Stimulated activated CD4-positive, alpha-beta T cell treated with anti-CD3 and anti-CD28 coated beads, Interleukin-1b, Interleukin-23, amount 100 ng/mL, for 1 hour (primary cell): ENCODE measurements at places on chromosomes 4 and X.

DNA sequence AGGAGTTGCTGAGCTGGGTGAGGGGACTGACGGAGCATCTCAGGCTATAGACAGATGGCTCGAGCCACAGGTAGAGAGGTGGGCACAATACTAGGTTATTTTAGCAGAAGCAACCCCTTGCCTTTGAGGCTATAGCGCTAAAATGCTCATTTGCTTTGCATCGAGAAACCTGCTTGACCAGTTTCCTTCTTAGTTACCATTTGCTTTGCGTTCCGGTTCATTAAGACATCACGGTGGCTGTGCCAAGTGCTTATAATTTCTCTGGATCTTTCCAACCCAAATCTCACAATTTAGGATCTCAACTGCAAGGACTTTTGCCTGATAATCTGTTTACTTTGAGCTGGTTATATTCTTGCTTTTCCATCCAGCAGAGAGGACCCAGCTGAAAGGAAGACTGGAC lies 40.8 kb downstream of the DLG3 start:
- no peak for DNase-seq

GRCh38 chr4:13240066-13240465 lies 244.1 kb downstream of the RAB28 start:
- no peak for DNase-seq

GRCh38 chr4:24858550-24858949 lies 54.3 kb downstream of the CCDC149 start:
- no peak for DNase-seq

- DNase-seq: no peak
Measured at GRCh38 chr4:100169491-100170485, 20.5 kb downstream of the DDIT4L start.

GRCh38 chr4:98955229-98955628 lies 26.3 kb upstream of the EIF4E start:
- DNase-seq: no peak

DNA sequence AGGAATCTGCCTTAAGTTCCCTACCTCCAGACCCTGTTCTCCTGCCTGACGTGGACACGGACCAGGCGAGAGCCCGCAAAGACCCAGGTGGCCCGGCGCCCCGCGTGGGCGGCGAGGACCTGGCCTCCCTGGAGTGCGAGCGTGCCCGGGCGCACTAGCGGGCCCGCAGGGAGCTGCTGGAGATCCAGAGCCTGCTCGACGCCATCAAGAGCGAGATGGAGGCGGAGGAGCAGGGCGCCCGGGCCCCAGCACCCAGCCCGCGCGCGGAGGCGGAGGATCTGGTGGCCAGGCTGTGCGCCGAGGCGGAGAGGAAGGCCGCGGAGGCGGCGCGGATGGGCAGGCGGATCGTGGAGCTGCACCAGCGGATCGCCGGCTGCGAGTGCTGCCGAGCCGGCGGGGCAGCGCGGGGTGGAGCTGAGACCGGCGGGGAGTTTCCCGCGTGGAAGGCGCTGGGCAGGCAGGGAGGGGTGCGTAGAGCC lies 18.2 kb downstream of the MRFAP1 start:
- peak; percentile 30 for DNase-seq

GRCh38 chrX:131812847-131813825 lies 210.0 kb upstream of the STK26 start:
- peak; percentile 37 for DNase-seq

DNA sequence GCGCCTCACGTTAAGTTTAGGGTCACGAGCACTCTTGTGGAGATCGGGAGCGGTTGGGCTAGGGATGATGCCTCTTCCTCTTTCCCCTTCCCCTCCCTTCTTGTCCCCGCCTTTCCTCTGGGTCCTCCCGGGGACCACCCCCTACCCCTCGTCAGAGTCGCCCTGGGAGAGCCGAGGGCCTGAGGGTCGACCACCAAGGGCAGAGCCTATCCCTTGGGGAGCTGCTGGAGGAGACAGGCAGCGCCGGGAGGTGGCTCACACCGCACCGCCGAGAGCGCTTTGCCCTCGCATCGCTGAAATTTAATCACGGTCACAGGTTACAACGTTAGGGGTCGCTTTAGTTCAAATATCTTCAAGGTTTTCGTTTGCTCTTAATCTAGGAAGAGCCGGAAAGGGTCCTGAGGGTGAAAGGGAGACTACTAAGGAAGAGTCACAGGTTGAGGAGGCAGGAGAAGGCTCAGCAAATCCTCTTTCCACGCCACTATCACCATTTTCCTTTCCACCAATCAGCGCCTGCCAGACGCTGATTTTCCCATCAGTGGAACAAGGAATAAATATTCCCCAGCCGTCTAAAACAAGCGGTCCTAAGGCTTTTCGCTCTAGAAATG lies 528 bp upstream of the SNCA start:
- DNase-seq: no peak

DNA sequence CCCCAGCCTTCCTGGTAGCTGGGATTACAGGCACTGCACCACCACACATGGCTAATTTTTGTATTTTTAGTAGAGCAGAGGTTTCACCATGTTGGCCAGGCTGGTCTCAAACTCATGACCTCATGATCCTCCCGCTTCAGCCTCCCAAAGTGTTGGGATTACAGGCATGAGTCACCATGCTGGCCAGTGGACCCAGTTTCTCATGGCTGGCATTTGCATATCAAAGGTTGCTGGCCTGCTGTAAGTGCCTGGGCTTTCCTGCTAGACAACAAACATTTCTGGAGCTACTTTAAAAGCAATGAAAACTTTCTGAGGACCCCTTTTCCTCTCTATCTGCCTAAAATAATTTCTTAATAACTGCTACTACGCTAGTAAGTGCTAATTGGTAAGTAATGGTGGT lies 228.2 kb downstream of the PCDH10 start:
- no peak for DNase-seq

GRCh38 chr4:148287111-148287510 lies 155.1 kb downstream of the NR3C2 start:
- no peak for DNase-seq

- DNase-seq: no peak
Measured at GRCh38 chr4:54945838-54946237, 179.6 kb downstream of the KDR start.

DNA sequence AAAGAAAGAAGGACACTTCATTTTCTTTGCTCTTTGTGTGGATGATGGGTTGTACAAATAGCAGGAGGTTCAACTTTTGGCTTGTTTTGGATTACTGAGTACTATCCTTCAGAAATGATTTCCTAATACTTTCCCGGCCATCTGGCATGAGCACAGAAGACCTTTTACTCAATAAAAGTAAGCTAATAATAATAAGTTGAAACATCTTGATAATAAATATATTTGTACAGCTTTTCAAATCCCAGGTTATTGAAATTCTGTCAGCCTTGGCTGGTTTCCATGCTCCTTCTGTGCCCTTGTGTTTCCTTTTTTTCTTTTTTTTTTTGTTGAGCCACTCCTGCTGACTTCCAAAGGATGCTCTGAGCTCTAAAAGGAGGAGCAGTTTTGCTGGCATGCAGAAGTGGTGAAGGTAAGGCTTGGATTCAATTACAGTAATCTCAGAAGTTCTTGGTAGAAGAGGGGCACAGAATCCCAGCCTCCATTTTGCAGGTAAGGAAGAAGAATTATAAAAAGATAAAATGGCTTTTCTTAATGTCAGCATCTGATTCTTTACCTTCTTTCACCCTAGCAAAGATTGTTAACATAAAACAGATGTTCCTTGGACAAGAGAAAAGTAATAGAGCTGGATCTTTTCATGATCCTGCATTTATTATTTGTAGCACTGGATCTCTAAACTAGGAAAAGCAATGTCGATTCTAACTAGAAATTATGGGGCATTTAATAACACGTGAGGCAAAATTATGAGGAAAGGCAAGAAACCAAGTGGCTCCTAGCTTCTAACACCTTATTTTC lies 31.9 kb downstream of the REPS2 start:
- no peak for DNase-seq

DNA sequence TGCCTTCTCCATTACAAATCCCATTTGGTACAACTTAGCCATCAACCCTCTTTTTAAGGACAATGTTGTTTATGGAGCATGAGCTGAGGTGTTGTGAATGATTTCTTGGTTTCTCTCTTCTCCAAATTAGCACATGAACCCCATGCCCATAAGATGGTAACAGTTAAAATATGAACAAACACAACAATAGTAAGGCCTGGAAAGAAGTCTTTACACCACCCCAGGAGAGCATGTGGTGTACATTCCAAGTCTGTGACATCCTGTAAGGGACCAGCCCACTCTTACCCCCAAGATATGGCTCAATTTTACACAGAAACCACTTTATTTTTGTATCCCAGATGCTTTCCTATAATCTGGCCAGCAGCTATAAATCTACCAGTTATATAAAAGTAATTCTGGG lies 226.1 kb downstream of the COX18 start:
- DNase-seq: no peak

- no peak for DNase-seq
Measured at GRCh38 chr4:123676071-123676889, 279.7 kb downstream of the SPRY1 start.

DNA sequence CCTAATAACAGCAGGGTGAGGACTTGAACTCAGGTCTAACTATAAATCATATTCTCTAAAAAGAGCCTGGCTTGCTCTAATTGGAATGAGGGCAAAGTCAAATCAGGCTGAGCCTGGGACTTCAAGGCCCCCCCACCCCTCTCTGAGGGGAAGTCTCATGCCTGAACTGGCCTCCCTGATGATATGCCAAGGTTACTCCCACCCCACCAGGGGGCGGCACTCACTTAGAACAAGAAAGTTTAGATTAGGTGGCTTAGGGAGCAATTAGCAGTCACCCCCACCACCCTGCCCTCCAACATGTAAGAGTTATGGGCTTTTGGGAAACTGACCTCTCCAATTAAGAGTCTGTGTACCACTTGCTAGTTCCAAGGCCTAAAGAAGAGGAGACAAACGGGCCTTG lies 2.7 kb downstream of the FOXO4 start:
- DNase-seq: peak; percentile 52

DNA sequence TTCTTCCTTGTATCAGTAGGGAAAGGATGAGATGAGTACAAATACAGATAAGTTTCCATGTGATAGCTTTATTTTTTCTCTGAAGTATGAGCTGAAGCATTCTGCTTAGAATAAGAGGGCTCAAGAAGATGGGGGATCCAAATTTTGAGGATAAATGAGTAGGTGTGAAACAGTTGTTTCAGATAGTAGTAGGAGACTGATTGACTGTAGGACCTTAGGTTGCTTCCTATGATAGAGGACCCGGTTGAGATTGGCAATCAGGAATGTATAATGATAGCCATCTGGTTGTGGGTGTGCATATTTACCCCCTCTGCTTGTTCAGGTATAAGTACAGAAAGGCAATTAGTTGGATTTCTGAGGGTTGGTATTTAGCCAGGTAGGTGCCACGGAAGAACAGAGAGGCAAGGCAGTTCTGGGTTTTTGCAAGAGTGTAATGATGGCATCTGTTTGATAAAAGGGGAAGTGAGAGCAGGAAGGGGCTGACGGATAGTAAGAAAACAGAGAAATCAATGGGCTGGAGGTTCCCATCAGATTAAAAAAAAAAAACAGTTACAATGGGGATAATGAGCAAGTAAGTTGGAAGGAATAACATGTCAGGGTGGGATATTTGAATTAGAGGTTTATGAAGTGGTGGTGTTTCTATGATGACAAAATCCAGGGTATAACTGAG lies 13.7 kb downstream of the OCRL start:
- DNase-seq: no peak

DNA sequence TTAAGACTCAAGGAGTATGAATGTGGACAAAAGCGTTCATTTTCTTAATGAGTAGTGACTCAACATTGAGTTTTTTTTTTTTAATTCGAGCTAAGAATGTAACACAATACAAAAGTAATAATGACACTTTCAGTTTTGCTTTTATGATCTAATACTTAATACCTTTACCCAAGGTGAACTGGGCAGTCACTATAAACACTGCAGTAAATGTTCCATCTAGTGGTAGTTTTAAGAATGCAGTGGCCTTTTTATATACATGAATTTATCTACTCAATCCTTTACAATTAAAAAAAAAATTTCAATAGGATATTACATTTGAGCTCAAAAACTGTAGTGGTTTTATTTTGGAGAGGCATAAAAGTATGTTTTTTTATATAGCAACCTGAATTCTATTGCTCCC lies 33.9 kb downstream of the PDK3 start:
- DNase-seq: no peak

DNA sequence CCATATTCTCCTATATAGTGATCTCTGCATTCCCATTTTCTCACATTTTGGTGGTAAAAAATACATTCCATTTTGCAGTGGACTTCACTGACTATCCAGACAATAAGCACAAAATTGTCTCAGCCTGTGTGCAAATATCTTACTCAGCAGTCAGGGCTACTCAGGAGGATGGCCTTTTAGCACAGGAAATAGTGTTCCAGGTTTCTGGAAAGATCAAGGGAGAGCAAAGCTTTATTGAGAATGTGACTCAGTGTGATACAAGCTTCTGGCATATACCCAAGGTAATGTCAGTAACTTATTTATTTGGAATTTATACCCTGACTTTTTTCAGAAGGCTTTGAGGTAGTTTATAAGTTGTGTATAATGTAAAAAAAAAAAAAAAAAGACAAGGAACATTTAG lies 233.4 kb downstream of the TEX13A start:
- no peak for DNase-seq

DNA sequence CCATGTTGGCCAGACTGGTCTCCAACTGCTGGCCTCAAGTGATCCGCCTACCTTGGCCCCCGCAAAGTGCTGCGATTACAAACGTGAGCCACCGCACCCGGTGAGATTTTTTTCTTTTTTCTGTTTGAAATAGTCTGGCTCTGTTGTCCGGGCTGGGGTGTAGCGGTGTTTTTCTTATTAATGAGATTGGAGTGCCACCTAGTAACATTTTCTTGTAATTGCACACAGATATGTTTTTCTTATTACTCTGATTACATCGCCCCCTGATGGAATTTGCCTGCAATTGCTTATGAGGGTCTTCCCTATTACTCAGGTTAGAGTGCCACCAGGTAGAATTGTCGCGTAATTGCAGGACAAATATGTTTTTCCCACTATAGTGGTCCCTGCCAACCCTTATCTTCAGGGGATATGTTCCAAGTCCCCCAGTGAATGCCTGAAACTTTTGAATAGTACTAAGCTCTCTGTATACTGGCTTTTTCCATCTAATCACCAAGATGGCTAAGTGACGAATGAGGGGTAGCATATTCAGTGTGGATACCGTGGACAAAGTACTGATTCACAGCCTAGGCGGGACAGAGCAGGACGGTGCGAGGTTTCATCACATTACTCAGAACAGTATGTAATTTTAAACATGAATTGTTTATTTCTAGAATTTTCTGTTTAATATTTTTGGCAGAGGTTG lies 8.6 kb upstream of the PDHA1 start:
- DNase-seq: no peak

DNA sequence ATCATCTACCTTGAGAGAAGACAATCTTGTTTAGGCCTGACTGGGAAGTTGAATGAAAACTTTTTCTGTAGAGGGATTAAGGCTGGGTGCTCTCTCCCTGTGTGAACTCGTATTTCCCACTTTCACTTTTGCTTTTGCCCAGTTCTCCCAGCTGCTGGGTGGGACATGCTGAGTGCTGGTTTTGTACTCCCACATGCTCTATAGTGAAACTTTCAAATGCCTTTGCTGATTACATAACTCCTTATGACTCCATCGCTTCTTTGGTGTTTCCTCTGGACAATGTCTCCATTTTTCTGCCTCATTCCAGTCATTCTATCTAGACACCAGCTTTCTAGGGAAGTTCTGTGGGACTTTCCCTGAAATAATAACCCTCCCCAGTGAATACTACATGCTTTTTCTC lies 100.5 kb downstream of the CLNK start:
- DNase-seq: no peak
